ENCODE measurements at places on chromosomes 5 and 9.

DNA sequence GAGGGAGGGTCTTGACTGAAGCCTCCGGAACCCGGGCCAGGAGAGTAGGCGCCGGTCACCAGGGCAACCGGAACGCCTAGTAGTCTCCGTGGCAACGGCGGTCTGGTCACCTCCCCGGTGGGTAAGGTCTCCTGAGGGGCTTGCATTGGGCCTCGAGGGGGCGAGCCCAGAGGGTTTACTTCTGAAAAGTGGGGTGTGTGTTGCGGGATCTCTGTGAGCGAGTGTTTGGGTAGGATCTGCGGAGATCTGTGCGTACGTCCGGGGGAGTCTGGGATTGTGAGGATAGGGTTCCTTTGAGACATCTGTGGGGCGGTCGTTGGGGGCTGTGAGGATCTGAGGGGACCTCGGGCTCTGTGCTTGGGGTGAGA is at the start of gene FAM221B:
Gene FAM221B, minus strand, starts transcription at position 17 of the 368 bp plus-strand sequence. CDS start 2,571 bp downstream, outside the sequence.
- DNase-seq = no peak

DNA sequence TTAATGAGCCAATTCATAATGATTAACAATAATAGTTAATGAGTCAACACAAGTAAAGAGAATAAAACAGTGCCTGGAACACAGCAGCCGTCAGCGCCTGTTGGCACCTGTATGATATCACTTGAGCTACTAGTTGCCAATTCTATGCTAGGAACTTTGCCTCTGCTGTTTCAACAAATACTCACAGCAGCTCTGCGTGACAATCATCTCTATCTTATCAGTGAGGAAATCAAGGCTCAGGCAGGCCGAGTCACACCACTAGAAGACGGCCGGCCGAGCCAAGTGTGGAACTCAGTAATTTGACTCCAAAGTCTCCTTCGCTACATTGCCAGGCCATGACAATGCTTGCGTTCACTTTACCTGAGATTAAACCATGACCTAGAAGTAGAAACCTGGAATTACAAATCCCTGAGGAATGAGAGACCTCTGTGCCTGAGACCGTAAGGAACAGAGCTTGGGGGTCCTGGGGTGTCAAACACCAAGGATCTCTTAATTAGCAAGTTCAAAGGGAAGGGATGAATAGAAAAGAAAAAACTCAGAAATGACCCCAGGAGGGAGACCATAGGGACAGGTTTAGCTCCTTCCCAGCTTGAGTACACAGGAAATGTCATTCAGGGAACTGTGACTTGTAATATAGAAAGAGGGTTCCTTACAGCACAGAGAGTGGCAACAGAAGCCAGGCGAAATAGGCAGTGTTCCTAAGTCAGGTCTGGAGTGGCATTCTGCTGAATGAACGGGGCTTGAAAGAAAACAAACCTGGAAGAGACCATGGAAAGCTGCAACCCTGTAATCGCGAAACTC is 109.1 kb downstream of the SUSD1 start:
- no peak for DNase-seq

GRCh38 chr5:73513996-73514395 is 15.8 kb downstream of the BTF3 start:
- DNase-seq = no peak

GRCh38 chr5:142840575-142840974 is 70.4 kb downstream of the ARHGAP26 start:
- no peak for DNase-seq

DNA sequence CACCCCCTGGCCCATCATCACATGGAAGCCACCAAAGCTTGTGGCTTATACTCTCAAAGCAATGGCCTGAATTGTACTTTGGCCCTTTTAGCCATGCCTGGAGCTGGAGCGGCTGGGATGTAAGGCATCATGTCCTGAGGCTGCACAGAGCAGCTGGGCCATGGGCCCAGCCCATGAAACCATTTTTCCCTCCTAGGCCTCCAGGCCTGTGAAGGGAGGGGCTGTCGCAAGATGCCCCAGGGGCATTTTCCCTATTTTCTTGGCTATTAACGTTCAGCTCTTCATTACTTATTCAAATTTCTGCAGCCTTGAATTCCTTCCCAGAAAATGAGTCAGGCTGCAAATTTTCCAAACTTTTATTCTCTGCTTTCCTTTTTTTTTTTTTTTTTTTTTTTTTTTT is 27.7 kb downstream of the FST start:
- DNase-seq = no peak
